ENCODE measurements at places on chromosomes 11 and 22.

DNA sequence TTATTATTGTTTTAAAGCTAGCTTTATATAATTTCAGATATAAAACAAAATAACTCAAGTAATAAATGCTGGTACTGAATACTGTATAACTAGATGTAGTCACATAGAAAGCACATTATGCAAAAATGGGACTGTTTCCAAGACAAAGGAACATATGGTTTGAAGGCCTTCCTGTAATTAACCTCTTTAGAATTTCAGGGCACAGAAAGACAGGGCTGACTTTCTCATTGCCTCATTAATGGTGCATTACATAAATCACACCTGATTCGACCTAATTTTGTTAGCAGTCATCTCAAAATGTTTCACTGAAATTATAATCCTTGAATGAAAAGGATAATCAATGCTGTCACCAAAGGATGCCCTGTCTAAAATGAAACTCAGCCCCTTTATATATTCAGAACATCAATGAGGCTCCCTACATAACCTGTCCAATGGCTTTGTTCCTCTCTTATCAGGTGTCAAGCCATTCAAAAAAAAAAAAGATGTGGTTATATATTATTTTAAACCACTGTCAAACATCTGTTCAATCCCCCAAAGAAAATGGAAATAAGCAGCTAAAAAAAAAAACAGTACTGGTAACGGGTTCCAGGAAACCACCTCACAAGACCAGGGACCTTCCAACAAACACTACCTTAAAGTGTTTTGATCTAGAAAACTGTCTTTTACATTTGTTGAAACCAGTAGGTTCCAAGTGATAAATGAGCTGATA is 77.4 kb downstream of the FAM168A start:
- DNase-seq = no peak

DNA sequence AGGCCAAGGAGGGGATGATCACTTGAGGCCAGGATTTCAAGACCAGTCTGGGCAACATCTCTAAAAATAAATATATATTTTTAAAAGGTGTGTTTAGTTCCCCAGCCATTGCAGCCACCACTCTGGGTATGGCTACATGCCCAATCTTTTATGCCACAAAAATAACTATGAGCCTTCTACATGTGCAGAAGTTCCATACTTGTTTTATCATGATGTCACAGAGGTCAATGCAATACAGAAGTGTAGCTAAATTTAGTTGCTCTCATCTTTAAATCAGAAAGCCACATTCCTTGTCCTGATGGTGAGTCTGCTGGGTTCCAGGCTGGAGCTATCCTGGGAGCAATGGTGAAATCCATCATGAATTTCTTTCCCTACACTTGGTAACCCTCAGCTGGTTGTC is 436.3 kb downstream of the DYNC2H1 start:
- DNase-seq = no peak

- DNase-seq = no peak
Observed at GRCh38 chr11:2134022-2135010, 4.9 kb downstream of the IGF2 start.

DNA sequence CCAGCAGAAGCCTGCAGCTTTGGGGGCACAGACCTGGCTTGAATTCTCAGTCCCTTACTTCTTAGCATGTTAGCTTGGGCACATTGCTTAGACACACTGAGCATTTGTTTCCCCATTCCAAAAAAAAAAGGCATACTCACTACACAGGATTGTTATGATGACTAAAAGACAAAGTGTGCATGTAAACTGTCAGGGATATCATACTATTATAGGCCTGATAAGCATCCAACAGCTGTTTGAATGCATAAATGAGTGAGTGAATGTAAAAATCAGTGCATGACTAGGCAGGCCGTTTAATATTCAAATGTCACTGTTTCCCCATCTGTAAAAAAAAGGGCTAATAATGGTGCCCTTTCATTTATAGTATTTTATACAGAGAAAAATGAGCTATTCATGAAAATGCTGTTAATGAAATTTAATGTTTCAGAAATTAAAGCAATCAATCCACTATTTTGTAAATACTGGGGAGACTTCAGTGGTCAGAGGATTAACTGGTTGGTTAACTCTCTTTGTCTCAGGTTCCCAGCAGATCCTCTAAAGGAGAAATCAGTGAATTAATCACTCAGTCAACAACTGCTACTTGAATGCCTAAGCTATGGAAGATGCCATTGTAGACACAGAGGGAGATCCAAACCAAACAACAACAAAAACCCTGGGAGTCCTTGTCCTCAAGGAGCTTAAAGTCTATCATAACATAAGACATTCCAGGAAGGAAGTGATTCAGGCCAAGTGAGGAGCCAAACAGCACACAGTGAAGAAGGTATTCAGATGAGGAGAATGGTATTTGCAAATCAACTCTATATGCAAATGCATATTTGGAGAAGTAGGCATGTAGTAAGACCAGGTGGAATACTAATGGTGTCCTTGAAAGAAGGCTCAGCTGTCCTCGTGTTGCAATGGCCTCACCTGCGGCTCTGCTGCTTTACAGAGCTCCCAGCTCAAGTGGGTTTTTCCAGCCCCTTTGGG is 26.8 kb downstream of the BARX2 start:
- no peak for DNase-seq

DNA sequence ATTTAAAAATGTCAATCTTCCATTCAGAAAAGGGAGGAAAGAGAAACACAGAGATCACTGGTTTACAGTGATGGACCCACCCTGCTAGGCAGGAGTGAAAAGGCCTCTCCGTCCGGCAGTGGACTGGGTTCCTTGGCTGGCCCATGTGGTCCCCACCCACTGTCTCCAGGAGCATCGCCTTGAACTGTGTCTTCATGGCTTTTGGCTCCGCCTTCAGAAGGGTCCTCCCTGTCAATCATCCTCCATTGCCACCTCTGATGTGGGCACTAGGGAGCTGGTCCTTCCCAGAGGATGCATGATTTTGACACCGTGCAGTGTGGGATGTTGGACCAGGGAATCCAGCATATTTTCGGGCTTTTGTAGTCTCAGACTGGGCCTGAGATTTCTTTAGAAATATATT is 58.2 kb upstream of the B3GAT1 start:
- no peak for DNase-seq

- DNase-seq = no peak
Observed at GRCh38 chr11:85045716-85046115, 581.4 kb downstream of the DLG2 start.

GRCh38 chr11:102001657-102002338 is 45.4 kb upstream of the CFAP300 start:
- no peak for DNase-seq

GRCh38 chr11:117145393-117145761 is 1.3 kb downstream of the PAFAH1B2 start:
- DNase-seq = peak; percentile 46

DNA sequence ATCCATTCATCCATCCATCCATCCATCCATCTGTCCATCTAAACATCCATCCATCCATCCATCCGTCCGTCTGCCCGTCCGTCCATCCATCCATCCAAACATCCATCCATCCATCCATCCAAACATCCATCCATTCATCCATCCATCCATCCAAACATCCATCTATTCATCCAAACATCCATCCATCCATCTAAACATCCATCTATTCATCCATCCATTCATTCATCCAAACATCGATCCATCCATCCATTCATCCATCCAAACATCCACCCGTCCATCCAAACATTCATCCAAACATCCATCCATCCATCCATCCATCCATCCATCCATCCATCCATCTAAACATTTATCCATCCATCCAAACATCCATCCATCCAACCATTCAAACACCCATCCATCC is 45.3 kb upstream of the SMIM38 start:
- no peak for DNase-seq

- no peak for DNase-seq
Observed at GRCh38 chr22:47295982-47296381, 533.5 kb downstream of the TBC1D22A start.

DNA sequence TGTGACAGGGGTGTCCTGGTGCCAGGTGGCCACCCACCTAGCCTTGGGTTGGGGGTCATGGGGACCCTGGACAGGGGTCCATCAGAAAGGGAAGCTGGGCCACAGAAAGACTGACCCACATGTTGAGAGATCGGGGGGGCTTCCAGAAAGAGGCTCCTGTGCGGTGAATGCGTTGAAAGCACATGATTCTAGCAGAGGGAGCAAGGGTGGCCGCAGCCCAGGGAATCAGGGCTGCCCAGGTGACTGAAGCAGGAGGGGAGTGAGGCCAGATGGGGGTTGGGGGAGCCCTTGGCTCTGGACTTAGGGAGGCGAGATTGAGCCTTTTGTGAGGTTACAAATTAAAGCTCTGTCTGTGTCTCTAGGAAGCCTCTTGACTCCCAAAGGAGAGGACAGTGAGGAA is 80.7 kb downstream of the MORC2 start:
- DNase-seq = no peak

DNA sequence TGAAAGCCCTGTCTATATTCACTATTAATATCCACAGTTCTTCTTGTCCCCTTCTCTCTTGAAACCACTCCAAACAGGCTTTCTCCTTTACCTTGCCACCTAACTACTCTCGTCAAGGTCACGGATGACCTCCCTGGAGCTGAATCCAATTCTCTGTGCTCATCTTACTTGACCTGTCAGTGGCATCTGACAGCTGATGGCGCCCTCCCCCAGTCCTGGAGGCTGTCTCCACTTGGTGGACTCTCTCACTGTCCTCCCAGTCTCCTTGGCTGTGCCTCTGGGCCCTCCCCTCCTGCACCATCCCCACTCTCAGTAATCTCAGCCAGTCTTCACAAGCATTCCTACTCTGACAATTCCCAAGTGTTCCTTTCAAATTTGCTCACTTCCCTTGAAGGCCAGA is 8.7 kb downstream of the TNKS1BP1 start:
- DNase-seq = no peak

GRCh38 chr11:48028914-48029680 is 48.7 kb downstream of the PTPRJ start:
- DNase-seq = peak; percentile 75

GRCh38 chr11:129013737-129014475 is 71.2 kb upstream of the TP53AIP1 start:
- no peak for DNase-seq

DNA sequence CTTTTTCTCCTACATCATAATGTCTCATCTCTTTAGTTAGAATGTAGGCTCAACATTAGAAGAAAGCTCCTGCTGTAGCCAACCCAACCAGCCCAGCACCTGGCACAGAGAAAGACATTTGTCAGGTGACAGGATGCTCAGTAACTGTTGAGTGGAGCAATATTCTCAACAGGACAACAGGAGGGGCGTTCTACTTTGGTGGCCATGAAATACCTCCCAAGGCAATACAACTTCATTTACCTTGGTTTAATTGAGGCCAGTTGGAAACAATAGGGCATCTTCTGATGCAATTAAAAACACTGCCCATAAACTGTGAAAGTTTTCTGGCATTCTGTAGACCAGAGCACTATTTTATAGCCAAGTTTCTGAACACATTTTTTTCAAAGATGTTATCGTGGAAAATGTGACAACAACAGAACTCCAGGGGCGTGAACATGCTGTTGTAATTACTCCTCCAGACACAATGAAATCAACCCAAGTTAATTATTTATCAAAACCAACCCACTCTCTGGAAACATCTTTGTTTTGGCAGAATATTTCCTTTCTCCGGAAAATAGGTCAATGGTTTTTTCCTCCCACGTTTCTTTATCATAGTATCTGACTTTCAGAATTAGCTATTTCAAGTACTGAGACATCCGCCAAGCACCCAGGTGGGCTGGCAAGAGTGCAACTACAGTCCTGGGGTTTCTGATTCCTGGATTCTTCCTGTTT is 538.1 kb downstream of the SOX6 start:
- DNase-seq = no peak

DNA sequence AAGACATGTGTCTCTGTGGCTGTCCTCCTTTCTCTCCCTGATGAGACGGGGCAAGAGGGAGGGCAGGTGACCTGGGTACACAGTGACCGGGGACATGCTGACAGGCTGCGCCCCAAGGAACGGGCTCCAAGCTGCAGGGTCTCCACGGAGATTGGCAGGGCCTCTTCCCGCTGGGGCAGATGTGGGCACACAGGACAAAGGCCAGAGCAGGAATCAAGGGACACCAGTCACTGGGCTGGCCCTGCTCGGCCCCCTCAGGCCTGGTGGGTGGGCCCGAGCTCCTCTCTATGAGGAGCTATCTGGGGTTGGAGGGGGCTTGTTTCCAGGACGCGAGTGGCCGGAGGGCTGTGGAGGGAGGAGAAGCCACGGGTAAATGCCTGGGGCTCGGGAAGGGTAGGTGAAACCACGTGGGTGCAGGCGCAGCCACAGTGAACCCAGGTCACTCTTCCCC is 11.2 kb downstream of the PNPLA5 start:
- no peak for DNase-seq
